ENCODE measurements at places on chromosomes 16 and 17. TPM values are rescaled to one million over a fixed set of nuclear protein-coding genes. Genes with fewer than 3 reads are reported as not detected.
A peak's percentile ranks its signal among the peaks of the same experiment; 100 is the strongest.

Gene ACSM3
- 1.3 TPM for total RNA-seq

Gene ZNF629
- 6.4 TPM for total RNA-seq

Gene EIF1
- 145 TPM for total RNA-seq

Gene KCNG4
- not detected for total RNA-seq

Gene SOX9
- total RNA-seq, result 4.1 TPM

Gene UTS2R
- not detected for total RNA-seq

Gene KDM6B
- 9.4 TPM for total RNA-seq

Gene PERCC1
- total RNA-seq, result not detected

Gene NOL3
- 12.8 TPM for total RNA-seq

- no peak for DNase-seq
These were observed 17.0 kb upstream of the MEAK7 start for GRCh38 chr16:84521497-84521770.

GRCh38 chr16:58442547-58442946 is 50.3 kb downstream of the GINS3 start:
- DNase-seq, result no peak

- DNase-seq, result no peak
These were observed 332.8 kb upstream of the DYNLRB2 start for GRCh38 chr16:80208015-80208414.

DNA sequence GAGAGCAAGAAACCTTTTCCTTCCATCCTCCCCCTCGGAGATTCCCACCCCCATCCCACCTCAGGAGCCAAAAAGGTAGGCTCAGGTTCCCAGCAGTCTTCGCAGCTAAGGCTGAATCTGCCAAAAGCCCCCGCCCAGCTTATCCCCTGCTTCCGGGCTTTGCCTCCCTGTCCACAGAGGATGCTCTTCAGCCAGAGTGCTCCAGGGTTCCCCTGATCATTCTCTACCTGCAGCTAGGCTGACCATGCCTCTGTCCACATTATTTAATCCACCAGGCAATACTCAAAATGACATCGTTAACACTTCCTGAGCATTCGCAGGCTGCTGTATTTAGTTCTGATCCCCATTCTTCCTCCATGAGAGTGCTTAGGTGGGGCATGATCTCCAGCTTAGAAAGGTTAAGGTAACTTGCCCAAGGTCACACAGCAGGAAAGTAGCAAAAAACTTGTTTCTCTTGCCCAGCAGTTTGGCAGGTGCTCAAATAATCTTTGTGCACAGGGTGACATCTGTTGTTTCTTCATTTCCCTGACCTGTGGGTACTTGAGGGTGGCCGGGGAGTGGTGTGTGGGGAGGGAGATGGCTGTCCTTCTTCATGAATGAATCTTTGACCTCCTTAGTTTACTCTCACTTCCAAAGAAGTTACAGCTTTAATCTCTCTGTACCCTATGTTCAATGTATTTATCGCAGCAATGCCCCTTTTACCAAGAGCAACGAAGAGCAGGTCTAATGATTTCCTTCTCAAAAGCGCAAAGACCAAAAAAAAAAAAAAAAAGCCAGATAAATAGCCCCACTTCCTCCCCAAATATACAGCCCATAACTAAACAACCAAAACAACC is 848 bp upstream of the TBKBP1 start:
- no peak for DNase-seq

- DNase-seq, result peak; percentile 31
These were observed 13.3 kb upstream of the CD300LD start for GRCh38 chr17:74605361-74605760.

DNA sequence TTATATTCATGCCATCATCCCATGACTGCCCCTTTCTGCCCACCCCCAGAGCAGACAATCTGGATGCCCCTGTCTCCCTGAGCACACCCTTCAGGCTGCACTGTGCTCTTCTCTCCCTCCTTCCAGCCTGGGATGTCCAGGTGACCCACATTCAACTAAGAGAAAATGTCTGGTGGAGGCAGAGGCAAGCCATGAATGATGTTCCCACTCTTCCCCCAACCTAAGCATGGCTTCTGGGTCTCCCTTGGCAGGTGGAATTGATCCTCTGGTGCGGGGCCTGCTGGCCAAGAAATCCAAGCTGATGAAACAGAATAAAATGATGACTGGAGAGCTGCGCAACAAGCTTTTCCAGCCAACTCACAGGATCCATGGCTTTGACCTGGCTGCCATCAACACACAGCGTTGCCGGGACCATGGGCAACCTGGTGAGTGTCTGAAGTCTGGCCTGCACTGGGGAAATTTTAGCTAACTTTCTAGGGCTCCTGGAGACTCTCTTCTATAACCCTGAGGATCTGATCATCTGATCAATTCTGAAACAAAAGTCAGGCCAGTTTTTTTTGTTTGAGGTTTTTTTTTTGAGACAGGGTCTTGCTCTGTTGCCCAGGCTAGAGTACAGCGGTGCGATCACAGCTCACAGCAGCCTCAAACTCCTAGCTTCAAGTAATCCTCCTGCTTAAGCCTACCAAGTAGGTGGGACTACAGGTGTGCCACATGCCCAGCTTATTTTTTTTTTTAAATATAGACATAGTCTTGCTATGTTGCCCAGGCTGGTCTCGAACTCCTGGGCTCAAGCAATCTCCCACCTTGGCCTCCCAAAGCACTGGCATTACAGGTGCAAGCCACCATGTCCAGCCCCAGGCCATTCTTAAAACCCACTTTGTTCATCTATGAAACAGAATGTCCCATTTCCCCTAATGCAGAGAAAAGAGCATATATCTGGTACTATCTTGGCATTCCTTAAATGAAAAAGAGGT is 14.5 kb downstream of the MPO start:
- DNase-seq, result no peak

DNA sequence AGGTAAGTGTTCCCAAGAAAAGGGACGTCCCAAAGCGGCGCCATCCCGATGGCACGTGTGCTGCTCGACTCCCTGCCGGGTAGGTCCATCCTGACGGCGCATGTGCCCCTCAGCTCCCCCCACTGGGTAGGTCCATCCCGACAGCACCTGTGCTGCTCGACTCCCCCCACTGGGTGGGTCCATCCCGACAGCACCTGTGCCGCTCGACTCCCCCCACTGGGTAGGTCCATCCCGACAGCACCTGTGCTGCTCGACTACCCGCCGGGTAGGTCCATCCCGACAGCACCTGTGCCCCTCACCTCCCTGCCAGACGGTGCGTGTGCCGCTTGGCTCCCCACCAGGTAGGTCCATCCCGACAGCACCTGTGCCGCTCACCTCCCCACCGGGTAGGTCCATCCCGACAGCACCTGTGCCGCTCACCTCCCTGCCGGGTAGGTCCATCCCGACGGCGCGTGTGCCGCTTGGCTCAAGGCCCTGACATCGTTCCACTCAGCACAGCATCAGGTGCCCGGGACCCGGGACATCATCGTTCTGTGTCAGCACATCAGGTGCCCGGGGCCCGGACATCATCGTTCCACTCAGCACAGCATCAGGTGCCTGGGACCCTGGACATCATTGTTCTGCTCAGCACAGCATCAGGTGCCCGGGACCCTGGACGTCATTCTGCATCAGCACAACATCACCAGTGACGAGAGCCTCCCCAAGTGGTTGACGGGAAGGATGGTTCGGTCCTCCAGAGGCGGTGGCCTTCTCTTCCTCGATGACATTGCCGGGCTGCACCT is 5.7 kb upstream of the FN3K start:
- no peak for DNase-seq

GRCh38 chr16:70432723-70433457 is 6.0 kb downstream of the ST3GAL2 start:
- peak; percentile 17 for DNase-seq

DNA sequence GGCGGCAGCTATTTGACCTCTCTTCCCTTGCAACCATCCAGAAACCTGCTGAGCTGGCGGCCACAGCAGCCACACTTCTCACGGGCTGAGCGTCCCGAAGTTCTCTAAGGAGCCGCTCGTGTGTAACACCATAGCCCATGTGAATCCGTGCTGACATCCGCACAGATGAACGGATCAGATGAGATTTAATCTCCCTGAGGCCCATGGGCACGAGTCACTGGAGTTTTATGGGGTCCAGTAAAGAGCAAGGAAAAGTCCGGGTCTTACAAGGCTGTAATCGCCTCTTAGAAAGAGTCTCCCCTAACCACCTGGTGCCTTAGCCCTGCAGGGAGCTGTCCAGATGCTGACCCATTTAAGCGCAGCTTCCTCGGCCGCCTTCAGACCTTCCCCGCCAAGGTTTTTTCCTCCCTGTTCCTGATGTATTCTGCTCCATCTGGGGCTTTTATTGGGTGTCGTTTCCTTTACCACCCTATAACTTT is 5.5 kb upstream of the CACNG5 start:
- DNase-seq, result peak; percentile 74

- peak; percentile 58 for DNase-seq
These were observed 26.8 kb downstream of the TRPV2 start for GRCh38 chr17:16442141-16442540.

GRCh38 chr17:50480854-50481490 is 2.3 kb downstream of the RSAD1 start:
- no peak for DNase-seq

DNA sequence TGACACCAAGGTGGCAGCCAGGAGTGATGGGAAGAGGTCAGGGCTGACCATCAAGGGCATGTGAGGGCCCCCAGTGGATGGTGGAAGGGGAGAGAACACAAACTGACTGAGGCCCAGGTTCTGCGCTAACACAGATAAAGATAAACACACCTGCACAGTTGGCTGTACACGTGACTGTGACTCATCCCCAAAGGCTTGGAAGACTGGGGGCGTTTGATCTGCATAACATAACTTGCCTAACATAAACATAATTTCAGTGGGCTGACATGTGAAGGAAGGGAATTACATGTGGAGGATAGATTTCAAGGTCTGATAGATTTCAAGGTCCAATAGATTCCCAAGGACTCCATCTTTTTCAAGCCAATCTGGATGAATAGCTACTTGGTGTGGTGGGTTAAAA is 100.9 kb upstream of the TNRC6C start:
- peak; percentile 28 for DNase-seq

DNA sequence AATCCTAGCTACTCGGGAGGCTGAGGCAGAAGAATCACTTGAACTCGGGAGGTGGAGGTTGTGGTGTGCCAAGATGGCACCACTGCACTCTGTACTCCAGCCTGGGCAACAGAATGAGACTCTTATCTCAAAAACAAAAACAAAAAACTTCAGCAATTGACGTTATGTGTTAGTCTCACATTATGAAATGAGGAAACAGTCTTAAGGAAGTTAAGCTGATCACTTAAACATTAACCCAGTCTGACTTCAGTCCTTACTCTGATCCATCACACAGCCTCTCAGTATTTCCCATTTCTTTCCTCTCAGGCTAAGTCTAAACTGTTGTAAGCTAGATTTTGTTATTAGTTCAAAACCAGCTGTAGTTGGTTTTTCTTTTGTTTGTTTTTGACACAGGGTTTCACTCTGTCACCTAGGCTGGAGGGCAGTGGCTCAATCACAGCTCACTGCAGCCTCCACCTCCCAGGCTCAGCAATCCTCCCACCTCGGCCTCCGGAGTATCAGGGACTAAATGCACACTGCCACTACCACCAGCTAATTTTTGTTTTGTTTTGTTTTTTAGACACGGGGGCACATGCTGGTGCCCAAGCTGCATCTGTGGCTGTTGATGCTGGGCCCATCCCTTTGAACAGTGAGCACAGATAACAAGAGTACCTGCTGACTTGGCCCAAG is 6.3 kb downstream of the JPT1 start:
- DNase-seq, result no peak

DNA sequence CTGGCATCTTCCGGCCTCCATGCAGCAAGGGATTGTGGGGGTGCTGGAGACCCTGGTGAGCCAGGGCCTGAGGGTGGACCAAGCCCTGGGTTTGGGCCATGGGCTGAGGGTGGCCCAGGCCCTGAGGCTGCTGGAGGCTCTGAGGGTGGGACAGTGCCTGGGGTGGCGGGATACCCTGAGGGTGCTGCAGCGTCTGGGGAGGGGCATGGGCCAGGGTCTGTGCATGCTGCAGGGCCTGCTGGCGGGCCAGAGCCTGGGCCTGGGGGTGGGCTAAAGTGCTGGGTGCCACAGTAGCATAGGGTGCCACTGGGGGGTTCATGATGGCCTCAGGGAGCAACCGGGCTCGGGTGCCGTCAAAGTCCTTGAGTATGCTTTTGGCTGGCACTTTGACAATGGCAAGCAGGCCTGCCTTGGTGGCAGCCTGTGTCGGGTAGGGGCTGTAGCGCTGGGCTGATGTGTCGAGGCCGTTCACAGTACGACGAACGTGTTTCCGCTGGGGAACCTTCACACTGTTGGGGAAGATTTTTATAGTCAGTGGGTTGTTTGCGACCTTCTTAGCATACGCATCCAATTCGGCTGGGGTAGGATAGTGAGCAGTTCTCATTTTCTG is 15.6 kb downstream of the TRAF4 start:
- no peak for DNase-seq

DNA sequence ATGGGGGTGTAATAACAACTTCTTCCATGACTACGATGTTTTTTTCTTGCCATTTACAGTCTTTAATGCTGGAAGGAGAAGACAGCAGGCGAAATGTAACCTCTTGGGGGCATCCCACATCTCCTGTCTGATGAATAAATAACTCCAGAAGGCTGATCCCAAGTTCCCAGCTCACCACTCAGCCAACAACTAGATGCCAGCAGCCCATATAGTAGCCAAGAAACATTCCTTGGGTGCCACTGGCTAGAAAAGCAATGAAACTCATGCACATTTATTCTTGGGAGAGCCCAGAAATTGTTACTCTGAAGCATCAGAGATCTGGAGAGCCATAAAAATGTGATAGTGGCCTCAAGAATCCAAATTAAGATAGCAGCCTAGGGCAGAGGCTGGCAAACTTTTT is 22.7 kb upstream of the TMEM101 start:
- no peak for DNase-seq

DNA sequence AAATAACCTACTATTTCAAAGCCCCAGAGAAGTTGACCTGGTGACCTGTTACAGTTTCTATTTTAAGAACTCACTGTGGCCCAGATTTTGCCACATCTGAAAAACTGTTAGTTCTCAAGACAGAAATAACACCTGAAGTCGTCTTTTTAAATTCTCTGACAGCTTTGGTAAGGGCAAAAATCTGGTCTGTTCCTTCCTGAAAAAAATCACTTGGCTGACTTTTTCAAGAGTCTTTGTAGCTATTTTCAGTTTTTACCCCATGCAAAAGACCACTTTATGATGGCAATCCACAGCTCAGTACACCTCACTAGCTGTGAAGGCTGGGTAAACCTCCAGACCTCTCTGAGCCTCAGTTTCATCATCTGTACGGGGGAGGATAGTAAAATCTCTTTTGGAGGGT is 60.7 kb upstream of the SREBF1 start:
- DNase-seq, result no peak

GRCh38 chr17:60989379-60989778 is 311.7 kb downstream of the BCAS3 start:
- no peak for DNase-seq

GRCh38 chr17:66255112-66255511 is 25.9 kb upstream of the APOH start:
- DNase-seq, result peak; percentile 89

- no peak for DNase-seq
These were observed 9.0 kb upstream of the NGFR start for GRCh38 chr17:49486012-49486641.

- no peak for DNase-seq
These were observed 16.7 kb upstream of the JPH3 start for GRCh38 chr16:87585442-87586200.
